ENCODE measurements at places on chromosomes 5 and 9. TPM values are rescaled to one million over a fixed set of nuclear protein-coding genes. Genes with fewer than 3 reads are reported as not detected.

TYRP1 gene
- 0.80 TPM for polyA plus RNA-seq

BTNL8 gene
- 0.10 TPM for polyA plus RNA-seq

CDKN2AIPNL gene
- 24.1 TPM for polyA plus RNA-seq

TBC1D9B gene
- 74.1 TPM for polyA plus RNA-seq

MSMP gene
- 0.42 TPM for polyA plus RNA-seq

EXD3 gene
- polyA plus RNA-seq, result 12.0 TPM

TSSK1B gene
- polyA plus RNA-seq, result not detected

DNAI1 gene
- 0.11 TPM for polyA plus RNA-seq

HMMR gene
- polyA plus RNA-seq, result 0.67 TPM

PTPA gene
- 125 TPM for polyA plus RNA-seq

PCDHB15 gene
- polyA plus RNA-seq, result 7.3 TPM

TMEM171 gene
- 0.23 TPM for polyA plus RNA-seq

POLR3G gene
- polyA plus RNA-seq, result 1.1 TPM

FAM81B gene
- not detected for polyA plus RNA-seq

PIP5KL1 gene
- polyA plus RNA-seq, result 1.4 TPM

PCDHA9 gene
- 0.03 TPM for polyA plus RNA-seq

CLK4 gene
- 14.6 TPM for polyA plus RNA-seq

SNAPC4 gene
- polyA plus RNA-seq, result 7.3 TPM

MTX3 gene
- polyA plus RNA-seq, result 8.9 TPM

FBP2 gene
- 0.56 TPM for polyA plus RNA-seq
